ENCODE measurements at places on chromosomes 5 and 9.

DNA sequence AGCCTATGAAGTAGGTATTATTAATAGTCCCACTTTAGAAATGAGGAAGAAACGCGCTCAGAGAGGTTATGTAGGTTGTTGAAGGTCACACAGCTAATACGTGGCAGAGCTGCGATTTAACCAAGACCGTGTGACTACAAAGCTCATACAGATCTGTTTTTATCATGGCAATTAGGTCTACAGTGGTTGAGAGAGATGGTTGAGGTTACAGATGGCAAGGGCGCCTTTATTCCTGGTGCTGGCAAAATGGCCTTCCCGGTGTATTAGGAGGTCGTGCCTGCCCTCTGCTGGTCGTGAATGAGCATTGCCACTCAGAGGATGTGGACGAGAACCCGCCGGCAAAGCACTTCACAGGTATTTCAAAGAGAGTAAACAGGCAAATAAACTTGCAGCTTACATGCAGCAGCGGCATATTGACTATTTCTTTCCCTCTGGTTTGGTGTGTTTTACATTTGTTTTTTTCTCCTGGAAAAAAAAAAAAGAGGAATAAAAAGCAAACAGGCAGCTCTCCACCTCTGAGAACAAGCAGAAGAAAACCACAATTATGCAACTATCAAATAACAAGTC, 65.3 kb upstream of the EGFLAM start:
- DNase-seq, result peak; percentile 78

DNA sequence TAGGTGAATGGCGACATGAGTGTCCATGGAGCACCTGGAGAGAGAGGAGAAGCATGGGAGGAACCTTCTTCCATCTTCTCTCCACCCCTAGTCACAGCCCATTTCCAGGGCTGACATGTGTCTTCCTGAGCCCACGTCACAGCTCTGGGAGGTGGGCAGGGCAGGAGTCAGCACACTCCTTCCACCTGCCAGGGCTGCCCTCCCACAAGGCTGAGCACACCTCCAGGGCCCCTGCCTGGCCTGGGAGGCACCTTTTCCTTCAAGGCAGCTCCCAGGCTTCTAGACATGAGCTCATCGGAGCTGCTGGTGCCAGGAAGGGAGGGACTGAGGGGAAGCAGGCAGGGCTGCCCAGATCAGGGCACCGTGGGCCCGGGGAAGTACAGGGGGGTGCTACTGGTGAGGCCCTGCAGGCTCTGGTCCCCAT, 13.6 kb upstream of the SYNPO start:
- DNase-seq, result no peak

GRCh38 chr5:177194268-177194667, 60.7 kb downstream of the NSD1 start:
- no peak for DNase-seq

DNA sequence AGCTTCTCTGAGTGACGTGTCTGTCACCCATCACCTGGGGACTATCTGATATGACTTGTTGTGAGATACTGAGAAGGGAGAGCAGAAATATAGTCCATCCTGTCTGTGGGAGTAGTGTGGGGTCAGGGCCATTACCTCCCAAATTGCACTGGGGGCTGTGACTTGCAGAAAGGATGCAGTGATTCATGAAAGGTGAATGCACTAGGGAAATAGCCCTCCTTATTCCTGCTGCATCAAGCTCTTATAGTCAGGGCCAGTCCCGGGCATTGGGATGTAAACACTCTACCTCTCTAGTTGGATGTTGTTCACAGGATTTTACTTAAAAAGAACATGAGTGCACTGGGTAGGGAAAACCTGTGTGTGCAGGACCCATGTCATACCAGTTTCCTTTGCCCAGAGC, 124.8 kb downstream of the STK32A start:
- no peak for DNase-seq

DNA sequence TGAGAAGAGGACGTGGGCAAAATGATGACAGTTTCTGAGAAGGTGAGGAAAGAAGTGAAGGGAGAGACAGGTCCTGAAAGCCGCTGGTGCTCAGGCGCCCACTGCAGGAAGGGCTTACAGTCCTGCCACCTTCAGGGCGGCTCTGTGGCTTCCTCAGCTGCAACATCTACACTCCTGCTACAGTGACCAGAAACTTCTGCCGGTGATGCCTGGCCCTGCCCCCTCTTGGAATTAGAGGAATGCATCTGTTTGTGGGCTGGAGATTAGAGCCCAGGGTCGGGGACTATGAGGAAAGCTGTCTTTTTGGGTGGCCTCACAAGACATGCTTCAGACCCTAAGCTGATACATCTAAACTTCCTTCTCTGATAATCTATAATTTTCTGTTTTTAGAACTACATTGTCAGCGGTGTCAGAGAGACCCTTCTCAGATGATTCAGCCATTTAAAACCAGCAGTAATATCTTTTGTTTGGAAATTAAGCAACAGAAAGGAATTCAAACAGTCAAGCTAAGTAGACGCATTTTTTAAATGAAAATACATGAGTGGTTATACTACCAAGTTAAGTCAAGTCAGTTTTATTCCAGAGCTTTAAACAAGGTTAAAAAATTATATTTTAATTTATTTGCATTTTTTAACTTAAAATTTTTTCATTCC, 30.4 kb downstream of the PRDM6 start:
- no peak for DNase-seq

DNA sequence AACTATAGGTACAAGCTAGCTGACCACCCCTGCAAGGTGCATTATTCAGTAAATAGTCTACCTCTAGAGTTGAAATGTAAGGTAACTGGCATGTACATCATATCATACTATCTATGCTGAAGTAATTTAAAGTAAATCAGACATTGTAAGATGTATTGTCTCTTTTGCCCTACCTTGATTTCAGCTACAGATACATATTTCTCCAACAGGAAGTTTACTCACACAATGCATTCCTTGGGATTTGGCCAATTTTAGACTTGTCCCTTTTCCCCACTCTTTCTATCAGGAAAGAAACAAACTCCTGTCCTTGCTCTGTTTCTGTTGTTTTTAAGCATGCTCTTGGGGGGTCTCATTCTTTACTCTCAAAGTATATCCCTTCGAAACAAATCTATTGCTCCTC, 58.5 kb upstream of the TSLP start:
- no peak for DNase-seq

- DNase-seq, result peak; percentile 99
Measured at GRCh38 chr9:83980395-83981125, at the start of gene RMI1. RMI1 (plus strand) TSS chr9:83980805; CDS start chr9:84000987, 20,182 bp downstream.

Data from femur (tissue), 1 donor.